ENCODE measurements at places on chromosomes 4 and X.

DNA sequence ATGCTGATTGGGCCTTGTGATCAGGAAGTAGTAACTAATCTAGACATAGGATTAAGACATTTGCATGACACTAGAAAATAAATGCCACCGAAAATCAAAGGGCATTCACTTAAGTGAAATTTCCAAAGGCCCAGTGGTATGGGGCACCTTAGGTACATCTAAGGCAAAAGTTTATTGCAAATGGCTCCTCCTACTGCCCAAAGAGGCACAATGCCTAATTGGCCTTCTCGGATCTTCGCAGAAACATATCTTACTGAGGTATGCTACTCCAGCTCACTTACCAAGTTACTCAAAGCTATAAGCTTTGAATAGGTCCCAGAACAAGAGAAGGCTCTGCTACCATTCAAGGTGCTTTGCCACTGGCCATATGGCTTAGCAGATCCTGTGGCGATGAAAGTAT is 174.8 kb upstream of the CXCL13 start:
- no peak for DNase-seq

DNA sequence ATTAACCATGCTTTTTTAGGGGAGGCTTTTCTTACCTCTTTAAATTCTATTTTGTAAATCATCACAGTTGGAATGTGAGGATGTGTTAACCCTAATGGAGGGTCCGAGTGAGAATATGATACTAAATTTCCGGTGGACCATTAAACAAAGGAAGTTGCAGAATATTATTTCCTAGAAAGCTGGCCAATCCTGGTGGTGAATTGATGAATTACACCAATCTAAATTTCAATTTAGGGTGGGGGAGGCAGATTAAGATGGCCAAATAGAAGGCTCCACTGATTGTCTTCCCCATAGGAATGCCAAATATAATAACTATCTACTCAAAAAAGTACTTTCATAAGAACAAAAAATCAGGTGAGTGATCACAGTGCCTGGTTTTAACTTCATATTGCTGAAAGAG is 1045.6 kb downstream of the GLUD2 start:
- DNase-seq, result no peak

GRCh38 chrX:54180403-54180802 is 2.7 kb downstream of the FAM120C start:
- DNase-seq, result no peak

DNA sequence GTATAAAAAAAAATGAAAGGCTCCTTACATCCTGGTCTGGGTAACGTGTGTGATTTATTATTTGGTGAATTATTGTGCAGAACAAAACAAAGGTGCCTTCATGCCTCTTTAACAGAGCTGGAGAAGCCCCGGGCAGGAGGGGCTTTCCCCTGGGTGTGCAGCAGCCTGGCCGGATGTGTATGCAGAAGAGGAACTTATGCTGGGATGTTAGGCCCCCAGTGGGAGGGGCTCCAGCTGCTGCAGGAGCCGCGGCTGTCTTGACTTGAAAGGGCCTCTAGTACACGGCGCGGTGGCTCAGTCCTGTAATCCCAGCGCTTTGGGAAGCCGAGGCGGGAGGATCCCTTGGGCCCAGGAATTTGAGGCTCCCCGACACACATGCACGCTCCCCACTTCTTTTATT is 16.0 kb downstream of the CCNQ start:
- DNase-seq, result peak; percentile 93

DNA sequence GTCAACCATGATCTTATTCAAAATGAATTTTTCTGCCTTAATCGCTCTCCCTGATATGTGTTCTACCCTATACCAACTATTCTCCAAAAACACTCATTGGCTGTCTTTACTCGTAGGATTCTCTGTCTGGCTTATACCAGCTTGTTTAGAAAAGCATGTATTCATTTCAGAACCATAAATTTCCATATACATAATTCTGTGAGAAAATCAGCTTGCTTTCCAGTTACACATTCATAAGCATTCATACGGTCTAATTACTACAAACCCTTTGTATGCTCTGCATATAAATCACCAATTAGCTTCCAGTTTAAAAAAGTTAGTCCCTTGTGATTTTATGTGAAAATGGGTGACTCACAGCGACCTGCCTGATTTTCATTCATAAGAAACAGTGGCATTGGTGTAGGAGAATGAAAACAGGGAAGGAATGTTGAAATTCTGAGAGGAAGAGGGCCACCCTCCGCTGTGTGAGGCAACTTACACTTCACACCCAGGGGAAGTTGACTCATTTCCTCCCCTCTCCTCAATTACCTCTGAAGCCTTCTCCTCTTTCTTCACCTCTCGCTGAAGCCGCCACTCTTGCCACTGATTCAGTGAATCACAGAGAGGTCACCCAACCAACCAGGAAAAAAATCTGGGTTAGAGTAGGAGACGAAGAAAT is 63.3 kb downstream of the MEPE start:
- peak; percentile 82 for DNase-seq

DNA sequence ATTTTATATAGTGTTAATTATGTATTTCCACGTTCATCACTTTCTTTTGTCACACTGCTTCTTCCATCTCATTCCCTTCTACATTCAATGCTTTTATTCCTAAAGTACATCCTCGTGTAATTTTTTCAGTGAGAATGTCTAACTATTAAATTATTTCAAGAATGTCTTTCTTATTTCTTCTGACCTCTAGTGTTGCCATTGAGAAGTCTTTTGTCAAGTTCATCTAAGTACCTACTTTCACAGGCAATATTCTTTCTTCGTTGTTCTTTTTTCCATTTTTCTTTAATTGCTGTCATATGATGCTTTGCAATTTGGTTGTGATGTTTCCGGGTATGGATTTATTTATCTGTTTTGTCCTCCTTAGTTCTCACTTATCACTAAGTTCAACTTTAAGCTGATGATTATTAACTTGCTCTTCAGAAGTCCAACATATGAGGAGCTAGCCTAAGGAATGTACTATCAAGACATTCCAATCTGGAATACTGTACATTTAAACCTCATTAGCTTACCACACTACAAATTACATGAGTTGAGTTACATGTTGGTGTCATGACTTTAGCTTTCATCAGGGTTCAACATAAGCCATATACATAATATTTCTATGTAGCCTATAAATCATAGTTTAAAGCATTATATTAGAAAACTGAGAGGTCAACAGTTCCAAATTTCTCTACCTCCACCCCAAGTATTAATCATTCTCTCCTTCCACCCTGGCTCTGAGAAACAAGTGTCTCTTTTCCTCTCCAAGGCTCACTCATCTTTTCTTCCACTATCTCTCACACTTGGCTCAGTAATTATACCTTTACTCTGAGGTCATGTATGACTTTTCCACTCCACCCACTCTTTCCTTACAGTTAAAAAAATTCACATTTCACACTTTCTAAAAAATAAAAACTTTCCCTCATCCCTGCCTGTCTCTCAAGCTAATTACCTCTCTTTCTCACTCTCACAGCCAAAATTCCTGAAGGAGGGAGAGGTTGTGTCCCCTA is 81.5 kb downstream of the COX18 start:
- DNase-seq, result no peak

- DNase-seq, result no peak
Measured at GRCh38 chr4:1177274-1178141, 5.1 kb upstream of the SPON2 start.

- DNase-seq, result peak; percentile 81
Measured at GRCh38 chr4:186190581-186191199, 677 bp upstream of the CYP4V2 start.

GRCh38 chr4:153506341-153507309 is 40.5 kb downstream of the TMEM131L start:
- no peak for DNase-seq

DNA sequence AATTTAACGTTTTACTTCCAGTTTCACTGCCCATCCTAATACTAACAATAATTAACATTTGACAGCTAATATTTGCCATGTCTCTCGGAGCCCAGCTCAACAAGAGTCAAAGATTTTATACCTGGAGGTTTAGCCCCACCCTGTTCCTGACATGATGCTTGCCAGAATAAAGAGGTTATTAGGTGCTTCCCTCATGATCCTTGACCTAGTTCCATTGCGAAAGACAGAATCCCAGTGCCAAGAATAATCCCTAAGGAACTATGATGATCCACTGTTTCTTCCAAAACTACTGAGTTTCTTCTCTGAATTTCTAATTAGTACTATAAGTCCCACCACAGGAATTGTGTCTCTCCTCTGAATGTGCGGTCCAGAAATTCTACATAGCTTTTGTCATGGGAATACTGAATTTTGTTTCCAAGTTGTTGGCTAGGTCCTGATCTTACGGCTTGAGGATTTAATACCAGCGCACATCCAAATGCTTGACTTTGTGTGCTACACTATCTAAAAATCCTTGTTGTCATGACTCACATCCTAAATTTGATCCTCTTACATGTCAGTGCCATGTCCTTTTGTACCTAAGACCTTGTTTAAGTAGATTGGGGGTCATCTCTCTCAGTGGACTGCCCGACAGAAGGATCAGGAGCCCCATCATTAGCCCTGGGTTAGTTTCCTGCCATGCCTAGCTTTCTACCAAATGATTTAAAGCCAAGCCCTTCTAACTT is 23.1 kb downstream of the ANTXR2 start:
- no peak for DNase-seq

DNA sequence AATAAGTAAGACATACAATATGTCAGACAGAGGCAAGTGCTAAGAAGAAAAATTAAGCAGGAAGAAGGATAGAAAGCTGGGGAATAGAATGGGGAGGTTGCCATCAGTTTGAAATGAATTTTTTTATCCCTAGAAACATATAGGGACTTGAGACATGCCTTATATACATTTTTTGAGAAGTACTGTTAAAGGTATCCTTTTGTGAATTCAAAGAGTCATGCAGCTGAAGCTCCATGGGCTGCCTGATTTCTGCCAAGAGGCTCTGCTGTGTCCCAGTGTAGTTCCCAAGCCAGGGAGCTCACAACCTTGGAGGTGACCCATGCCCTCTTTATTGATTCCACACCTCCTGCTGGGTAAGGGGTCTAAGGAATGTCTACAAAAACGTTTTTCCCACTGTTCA is 564.6 kb upstream of the DIPK2B start:
- no peak for DNase-seq

GRCh38 chr4:16029262-16029661 is 54.6 kb downstream of the PROM1 start:
- no peak for DNase-seq

DNA sequence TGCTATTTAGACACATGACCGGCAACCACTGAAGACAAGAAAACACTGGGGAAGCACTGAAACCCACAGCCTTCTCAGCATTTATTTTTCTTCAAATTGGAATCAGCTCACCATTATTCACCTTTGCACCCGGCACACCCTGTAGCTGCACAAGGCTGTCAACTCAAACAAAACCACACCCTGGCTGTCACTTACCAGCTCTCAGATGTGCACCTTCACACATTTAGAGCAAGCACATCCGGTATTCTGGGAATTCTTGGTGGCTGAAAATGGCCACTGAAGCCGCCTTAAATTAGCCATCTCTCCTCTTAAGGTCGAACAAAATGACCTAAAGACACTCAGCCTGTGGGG is 5.9 kb downstream of the ZFYVE28 start:
- peak; percentile 67 for DNase-seq

- DNase-seq, result no peak
Measured at GRCh38 chr4:833156-833555, 7.2 kb upstream of the CPLX1 start.

DNA sequence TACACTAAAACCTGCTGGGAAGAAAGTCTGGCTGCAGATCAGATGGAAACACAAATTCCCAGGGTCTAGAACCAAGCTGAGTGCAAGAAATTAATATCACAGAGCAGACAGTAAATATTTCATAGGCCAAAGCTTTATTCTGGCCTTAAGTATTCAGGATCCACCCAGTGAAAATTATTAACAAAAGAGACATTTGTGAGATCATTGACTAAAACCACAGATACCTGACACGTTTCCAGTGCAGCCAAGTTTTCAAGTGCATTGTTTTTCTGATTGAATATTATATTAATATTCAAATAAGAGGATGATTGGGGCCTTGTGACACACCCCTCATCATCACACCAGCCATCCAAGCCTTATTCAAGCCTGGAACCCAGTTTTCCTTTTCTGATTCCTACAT is 10.3 kb downstream of the ELOVL6 start:
- DNase-seq, result no peak

DNA sequence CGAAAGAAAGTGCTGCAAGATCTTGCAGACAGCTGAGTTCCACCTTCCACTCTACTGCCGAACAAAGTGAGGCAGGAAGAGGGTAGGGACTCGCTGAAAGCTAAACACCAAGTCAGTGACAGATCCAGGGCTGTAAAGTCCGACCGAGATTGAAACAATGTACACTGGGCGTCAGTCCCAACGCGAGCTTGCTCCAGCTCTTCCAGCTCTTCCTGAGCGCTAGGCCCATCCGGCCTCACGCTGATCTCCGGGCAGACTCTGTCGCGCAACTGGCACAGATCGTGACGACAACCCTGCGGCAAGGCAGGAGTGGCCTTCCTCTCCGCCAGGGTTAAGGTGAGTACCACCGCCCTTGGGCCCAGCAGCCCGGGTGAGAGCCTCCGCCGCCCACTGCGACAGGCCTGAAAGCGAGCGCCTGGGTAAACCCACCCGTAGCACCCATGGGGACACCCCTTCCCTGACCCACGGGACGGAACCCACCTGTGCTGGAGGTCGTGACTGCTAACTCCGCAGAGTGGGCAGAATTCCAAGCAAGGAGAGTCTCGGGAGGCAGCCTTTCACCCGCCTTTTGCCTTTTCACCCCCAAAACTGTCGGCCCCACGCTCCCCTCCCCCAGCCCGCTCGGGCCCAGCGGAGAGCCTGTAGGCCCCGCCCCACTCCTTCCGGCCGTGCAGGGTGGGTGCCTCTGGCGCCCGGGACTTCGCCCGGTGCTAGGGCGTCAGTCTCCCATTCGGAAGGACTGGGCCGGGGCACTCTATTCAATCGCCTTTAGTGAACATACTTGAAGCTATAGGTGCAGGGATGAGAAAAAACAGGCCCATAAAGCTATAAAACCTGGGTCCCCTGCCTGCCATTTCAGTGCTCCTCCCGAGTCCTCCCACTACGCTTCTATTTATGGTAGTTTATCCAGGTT is at the start of gene TMLHE:
TSS of gene TMLHE (minus strand) at position 641 of the 913 bp plus-strand sequence. CDS start 67,676 bp downstream, outside the sequence.
- peak; percentile 47 for DNase-seq

DNA sequence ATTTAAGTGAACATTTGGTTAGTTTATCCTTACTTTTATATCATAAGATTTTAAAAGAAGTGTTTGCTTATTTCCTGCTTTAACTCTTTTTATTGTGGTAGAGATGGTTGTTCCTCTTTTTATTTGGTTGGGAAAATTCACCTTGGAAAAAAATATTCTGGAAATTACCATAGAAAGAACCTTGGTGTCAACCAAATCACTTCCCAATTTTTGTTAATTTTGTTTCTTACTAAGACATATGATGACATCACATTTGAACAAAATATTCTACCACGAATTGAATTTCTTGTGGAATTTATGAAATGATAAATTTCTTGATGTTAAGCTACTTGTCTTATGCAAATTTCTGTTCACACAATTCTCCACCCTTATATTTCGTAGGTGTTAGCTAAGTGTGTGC is 33.7 kb downstream of the LAMTOR3 start:
- no peak for DNase-seq

GRCh38 chrX:17697191-17697590 is 40.1 kb upstream of the SCML1 start:
- peak; percentile 33 for DNase-seq

- no peak for DNase-seq
Measured at GRCh38 chr4:32043248-32043633, 1323.1 kb downstream of the PCDH7 start.
